NCI-H446 (cell line): ENCODE measurements at places on chromosomes 4 and X.

DNA sequence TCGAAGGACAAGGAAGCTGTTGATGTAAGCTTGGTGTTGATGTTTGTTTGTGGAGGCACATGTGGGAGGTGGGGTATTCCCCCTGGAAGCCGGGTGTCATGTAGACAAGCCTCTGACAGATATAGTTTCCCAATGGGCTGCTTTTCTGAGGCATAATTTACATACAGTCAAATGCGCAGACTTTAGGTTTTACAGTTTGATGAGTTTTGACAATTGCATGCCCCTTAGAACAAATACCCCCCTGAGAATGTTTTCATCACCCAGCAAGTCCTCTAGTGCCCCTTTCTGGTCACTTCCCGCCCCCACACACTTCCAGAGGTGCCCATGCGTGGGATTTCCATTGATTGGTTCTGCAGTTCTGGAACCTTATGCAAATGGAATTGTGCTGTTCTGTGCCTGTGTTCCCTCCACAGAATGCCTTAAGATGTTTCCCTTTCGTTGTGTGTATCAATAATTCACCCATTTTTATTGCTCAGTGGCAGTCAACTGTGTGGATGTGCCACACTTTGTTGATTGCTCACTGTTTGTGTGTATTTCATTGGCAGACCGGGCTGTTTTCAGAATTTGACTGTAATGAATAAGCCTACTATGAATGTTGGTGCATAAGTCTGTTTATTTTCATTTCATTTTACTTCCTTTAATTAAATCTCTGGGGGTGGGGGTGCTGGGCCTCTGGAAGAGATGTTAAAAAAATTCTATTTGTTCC is 8.5 kb downstream of the EVC start:
- no peak for DNase-seq

DNA sequence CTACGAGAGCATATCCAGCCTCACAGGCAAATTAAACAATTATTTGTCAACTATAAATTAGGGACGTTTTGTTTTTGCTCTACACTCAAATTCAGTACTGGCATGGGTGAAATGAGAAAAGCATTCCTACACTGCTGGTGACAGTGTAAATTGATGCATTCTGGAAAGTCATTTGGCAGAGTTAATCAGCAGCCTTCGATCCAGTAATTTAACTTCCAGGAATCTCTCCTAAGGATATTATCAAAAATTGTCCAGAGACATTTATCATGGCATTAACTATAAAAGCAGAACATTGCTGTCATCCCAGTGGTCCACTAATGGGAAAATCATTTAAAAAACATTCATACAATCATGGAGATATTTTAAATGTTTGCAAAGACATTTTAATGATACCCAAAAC is 67.5 kb upstream of the MMAA start:
- DNase-seq = no peak

DNA sequence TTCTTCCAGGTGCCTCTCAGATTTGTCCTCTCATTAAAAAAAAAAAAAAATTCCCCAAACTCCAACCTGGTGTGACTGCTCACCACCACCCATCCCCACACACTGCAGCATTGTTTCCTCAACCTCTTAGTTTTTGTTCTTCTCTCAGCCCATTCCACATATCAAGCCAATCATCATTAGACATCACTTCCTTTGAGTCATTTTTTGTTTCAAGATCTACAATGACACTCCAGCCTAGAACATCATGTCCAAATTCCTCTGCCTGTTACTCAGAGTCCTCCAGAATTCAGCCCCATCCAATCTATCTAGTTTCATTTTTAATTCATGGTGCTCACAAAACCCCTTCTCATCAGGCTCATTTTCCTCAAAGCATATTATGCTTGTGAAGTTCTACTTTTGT is 262.5 kb upstream of the TEX13A start:
- no peak for DNase-seq

- DNase-seq = peak; percentile 20
Measured at GRCh38 chr4:110005461-110006056, 92.9 kb downstream of the EGF start.

GRCh38 chr4:114017120-114017917 is 37.9 kb upstream of the ARSJ start:
- DNase-seq = no peak

GRCh38 chr4:27789773-27790172 is 929.1 kb downstream of the STIM2 start:
- no peak for DNase-seq

GRCh38 chrX:72399816-72400215 is 94.1 kb upstream of the CITED1 start:
- DNase-seq = no peak

GRCh38 chrX:119381349-119381944 is 17.7 kb upstream of the SLC25A43 start:
- DNase-seq = no peak

- DNase-seq = no peak
Measured at GRCh38 chr4:158809611-158810486, 41.0 kb downstream of the FNIP2 start.

- no peak for DNase-seq
Measured at GRCh38 chrX:110003167-110004156, 548 bp downstream of the TMEM164 start.

DNA sequence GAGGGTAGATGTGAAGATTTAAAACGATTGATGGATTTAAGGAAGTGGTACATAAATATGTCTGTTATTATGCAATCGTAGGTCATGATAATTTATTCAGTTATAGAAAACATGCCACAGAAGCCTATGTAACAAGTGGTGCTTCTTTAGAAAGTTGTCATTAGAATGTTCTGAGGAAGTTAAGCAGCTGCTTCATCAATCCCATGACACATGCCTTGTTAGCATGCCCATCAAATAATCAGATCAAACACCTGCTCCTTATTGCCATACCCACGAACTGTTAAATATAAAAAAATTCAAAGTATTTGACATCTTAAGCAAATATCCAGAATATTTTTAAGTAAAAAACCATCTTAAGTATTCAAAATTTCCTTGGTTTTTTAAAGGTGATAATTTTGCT is 76.4 kb upstream of the MYOZ2 start:
- no peak for DNase-seq

GRCh38 chr4:64001229-64001898 is 407.9 kb downstream of the TECRL start:
- DNase-seq = no peak

DNA sequence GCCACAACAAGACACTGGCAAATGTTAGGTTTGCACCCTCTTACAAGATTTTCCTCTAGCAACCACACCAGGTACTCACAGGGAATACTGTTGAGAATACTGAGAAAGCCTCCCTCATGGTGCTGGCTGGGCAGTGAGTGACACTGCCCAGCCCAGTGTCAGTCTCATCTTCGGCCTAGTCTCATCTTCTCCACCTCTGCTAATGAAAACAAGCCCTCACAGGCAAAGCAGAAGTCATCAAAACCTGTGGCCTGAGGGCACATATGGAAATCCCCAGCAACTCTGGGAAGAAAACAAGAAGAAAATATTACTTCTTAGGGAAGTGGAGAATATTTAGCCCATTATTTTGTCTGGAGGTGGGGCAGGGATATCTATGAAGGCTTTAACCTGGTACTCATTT is 7.9 kb upstream of the ADAM29 start:
- no peak for DNase-seq

GRCh38 chr4:127558489-127559407 is 74.0 kb upstream of the INTU start:
- no peak for DNase-seq

GRCh38 chr4:100895556-100896197 is 377.9 kb upstream of the EMCN start:
- DNase-seq = no peak

DNA sequence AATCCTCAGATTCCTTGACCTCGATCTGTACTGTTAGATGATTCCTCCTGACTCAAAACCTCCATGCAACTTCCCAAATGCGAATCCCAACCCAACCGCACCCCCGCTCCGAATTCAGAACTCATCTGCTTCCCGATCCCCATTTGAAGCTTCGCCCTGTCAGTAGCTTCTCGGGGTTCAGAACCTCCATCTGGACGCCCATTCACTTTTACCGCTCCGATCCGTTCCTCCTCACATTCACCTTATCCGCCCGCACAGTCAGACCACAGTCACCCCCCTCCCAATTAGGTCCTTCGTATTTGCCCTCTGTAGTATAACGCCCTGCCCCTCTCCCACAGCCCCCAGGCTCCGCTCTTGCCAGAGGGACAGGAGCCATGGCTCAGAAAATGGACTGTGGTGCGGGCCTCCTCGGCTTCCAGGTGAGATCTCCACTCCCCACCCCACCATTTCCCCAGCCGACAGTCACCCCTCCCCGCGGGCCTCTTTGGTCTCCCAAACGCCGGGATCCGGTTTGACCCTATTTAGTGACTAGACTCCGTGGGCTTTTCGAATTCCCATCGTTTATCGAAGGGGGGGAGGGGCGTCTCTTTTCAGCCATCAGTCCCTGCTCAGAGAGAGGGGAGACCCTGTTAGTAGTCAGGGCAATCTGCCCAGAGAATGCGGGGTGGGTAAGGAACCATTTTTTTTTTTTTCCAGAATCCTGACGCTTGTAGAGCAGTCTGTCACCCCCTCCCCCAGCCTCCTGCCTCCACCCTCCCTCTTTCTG is 691 bp downstream of the MAGED1 start:
- DNase-seq = peak; percentile 70

DNA sequence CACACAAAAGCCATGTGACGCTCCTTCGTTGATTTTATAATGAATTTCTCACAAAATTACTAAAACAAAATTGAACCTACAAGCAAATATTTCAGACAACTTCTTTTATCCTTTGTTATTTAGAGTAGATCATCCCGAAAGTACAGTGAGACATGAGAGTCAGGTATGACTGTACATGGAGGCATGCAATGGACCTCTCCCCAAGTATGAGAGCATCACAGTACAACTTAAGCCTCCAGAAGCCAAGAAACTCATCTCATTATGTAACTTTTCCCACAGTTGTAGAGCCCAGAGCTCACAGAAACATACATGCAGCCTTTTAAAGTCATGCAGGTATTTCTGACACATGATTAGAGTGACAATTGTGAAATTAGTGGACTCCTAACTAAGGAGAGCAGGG is 167.7 kb downstream of the PAPSS1 start:
- DNase-seq = no peak

GRCh38 chr4:81923140-81923539 is 450.7 kb downstream of the HNRNPD start:
- no peak for DNase-seq

GRCh38 chr4:68070302-68070701 is 59.4 kb downstream of the TMPRSS11F start:
- no peak for DNase-seq

- DNase-seq = no peak
Measured at GRCh38 chrX:129779747-129780146, at the start of gene SASH3. Gene SASH3 (plus strand): TSS chrX:129779949. CDS start chrX:129780098, 149 bp downstream.

DNA sequence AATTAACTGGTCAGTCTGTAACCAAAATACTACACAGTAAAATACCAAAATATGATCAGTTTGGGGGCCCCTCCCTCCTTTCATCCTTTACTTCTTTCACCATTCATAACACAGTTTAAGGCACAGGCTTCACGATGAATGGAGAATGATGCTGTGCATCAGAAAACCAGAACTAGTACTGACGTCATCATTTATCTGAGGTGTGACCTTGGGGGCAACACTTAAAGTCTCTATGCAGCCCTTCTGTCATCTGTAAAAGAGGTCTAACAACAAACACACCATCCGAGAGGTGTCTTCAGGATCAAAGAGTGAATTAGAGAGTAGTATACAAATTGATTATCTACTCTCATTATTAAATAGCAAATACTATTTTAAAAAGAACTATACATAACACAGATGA is 135.4 kb downstream of the SH3KBP1 start:
- DNase-seq = no peak

DNA sequence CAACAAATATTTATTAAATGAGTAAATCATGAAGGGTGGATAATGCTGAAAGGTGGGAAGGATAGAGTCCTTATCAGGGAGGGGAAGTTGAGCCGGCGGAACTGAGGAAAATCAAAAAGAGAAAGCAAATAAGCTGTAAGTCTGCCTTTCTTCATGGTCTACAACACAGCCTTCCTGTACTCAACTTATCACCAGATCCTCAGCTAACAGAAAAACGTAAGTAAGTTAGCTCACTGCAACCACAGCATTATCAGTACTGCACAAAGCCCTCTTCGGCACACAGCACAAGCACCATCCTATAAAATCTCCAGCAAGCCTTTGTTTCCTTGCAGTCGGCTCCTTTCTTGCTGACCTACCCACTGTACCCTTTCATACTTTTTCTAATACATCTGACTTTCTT is 70.3 kb downstream of the CRMP1 start:
- no peak for DNase-seq

DNA sequence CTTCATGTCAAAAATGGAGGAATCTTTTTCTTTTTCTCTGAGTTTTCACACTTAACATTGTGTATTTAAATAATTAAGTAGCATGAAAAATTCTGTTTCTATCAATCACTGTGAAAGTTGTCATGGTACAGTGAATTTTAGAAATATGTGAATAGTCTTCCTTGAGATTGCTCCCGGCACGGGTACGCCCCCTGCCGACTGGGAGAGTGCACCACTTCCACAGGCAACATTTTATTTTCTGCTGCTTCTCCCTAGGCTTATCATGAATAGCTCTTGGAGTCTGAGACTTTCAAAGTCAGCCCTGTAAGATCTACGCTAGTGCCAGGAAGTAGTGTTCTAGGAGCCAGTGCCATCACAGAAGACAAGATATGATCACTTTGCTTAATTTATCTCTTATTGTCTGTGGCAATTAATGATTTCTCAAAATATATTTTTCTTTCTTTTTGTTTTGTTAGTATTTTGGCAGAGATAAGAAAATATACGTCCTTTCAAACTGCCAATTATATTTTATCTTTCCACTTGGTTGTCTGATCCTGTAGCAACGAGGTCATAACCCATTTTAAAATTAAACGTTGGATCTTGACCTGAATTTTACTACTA is 763.8 kb upstream of the AADAT start:
- peak; percentile 28 for DNase-seq

DNA sequence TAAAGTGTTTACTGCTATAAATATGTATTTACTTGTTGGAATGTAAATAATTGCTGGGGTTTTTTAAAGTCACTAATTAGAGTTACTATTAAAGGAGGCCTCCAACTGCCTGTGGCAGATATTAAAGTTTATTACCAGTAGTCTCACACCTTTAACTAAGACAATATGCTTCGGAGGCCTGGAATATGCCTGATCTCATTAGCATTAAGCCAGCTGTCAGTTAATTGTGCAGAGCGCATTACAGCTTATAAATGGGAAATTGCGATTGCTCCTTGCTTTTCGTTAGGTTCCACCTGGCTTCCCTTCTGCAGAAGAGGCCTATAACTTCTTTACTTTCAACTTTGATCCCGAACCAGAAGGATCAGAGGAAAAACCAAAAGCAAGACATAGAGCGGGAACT is 41.3 kb downstream of the CC2D2A start:
- no peak for DNase-seq

DNA sequence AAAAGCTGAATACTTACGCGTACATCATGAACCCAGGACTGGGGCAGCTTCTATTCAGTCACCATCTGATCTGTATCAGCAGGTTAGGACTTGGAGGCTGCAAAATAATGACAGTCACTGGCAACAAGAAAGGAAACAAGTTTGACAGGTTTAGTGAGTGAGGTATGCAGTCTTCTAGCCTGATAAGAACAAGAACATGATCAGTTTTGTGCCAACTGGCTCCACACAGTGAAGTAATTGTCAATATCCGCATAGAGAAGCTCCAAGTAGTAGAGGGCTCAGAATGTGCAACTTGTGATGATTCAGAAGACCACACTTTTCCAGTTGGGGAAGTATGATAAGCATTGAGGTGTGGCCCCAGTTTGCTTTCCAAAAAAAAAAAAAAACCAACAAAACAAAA is at the start of gene TMPRSS11F:
Gene TMPRSS11F (minus strand): TSS at position 77 of the 400 bp plus-strand sequence. CDS start 49 bp downstream, at position 28.
- DNase-seq = no peak

GRCh38 chr4:140136509-140136908 is 17.5 kb downstream of the MAML3 start:
- DNase-seq = no peak
